ENCODE measurements at places on chromosomes 2 and 18. TPM values are rescaled to one million over a fixed set of nuclear protein-coding genes. Genes with fewer than 3 reads are reported as not detected.

Gene GLB1L
- total RNA-seq: 2.7 TPM

Gene THADA
- 16.2 TPM for total RNA-seq

Gene COL5A2
- 580 TPM for total RNA-seq

DNA sequence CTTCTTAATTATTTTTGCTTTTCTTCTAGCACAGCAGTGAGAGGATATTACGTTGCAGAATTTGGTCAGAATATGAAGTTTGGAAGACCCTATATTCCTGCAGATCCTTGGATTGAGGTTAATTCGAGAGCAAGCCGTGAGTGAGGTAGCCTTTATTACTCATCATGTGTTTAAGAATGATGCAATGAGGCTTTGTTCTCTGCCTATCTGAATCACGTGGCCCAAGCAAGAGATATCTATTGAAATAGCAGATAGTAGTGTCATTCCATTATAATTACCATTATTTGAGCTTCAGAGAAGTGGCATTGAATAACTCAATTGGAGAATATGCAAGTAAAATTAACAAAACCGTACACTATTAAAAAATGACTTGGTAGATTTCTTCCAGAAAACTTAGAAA, 641.1 kb downstream of the TMEM182 start:
- H3K36me3 ChIP-seq: no peaks in the 10 kb centered on the region
- peak; percentile 47 for DNase-seq
- H3K4me1 ChIP-seq: peaks cover 19% of the 10 kb centered on the region
- peak overlapping the region; percentile 81 for H3K27ac ChIP-seq
- H3K4me3 ChIP-seq: no peak overlapping the region
- no peaks in the 10 kb centered on the region for H3K27me3 ChIP-seq

- H3K4me1 ChIP-seq: no peaks in the 10 kb centered on the region
- no peaks in the 10 kb centered on the region for H3K36me3 ChIP-seq
These were observed 439.1 kb downstream of the EIPR1 start for GRCh38 chr2:2938481-2938880.

Gene GAD1
- 4.7 TPM for total RNA-seq

GRCh38 chr2:187008111-187008510, 159.1 kb upstream of the ZSWIM2 start:
- no peak overlapping the region for H3K4me3 ChIP-seq
- no peaks in the 10 kb centered on the region for H3K36me3 ChIP-seq
- peak; percentile 62 for DNase-seq
- no peaks in the 10 kb centered on the region for H3K27me3 ChIP-seq
- no peak overlapping the region for H3K27ac ChIP-seq

Gene DAW1
- 0.75 TPM for total RNA-seq

Gene HOXD12
- not detected for total RNA-seq

- no peaks in the 10 kb centered on the region for H3K36me3 ChIP-seq
- DNase-seq: no peak
- H3K4me3 ChIP-seq: no peak overlapping the region
- H3K4me1 ChIP-seq: no peaks in the 10 kb centered on the region
These were observed 1094.7 kb upstream of the GYPC start for GRCh38 chr2:125561302-125561701.

- peak; percentile 51 for DNase-seq
- no peaks in the 10 kb centered on the region for H3K27me3 ChIP-seq
- peak overlapping the region; percentile 25 for H3K4me3 ChIP-seq
- H3K4me1 ChIP-seq: peaks cover 21% of the 10 kb centered on the region
These were observed 219.3 kb downstream of the NEDD4L start for GRCh38 chr18:58263055-58263957.
